ENCODE measurements at places on chromosomes 11 and 22.

GRCh38 chr11:132994966-132995365 is 537.3 kb downstream of the OPCML start:
- DNase-seq, result no peak

- no peak for DNase-seq
Measured at GRCh38 chr22:48863965-48864528, 963.6 kb downstream of the BRD1 start.

DNA sequence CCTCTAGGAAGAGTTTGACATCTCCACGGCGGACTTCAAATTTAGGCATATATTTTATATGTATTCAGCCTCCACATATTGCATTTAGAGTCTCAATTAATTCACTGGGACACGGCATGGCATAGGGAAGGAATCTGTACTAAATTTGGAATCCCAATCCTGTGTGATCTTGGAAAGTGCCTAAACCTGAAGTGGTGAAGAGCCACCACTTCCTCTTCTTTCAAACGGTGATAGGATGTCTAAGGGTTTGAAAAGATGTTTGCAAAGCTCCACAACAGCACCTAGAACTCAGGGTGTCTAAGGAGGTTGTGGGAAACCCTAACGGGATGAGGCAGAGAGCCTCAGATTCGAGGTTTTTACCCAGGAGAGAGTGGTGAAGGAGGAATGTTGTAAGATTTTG is 1.0 kb upstream of the L3MBTL2 start:
- DNase-seq, result no peak

DNA sequence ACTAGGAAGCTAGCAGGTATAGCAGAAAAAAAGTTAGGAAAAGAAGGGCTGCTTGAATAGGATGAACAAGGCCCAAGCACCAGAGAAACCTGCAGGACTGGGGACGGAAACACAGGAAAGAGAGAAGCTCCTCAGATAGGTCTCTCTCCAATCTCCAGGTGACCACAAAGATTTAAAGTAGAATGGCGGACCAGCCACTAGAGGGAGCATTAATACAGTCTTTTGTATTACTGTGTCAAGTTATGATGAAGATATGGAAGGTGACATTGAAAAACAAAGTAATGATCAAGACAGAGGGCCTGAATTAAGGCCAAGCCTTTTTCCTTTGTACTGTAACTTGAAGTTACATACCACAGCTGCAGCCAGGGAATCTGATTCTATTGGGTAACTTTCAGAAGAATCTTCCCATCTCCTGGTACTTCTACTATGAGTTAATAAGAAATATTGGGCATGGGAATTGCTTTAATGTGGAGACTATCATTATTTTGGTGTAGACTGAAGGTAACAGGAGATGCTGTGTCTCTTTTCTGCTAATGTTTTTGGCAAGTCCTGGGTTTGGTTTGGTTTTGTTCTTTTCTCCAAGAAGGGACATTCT is 33.8 kb downstream of the OR2AG2 start:
- peak; percentile 44 for DNase-seq

GRCh38 chr22:45922256-45922655 is 54.7 kb downstream of the WNT7B start:
- DNase-seq, result no peak

DNA sequence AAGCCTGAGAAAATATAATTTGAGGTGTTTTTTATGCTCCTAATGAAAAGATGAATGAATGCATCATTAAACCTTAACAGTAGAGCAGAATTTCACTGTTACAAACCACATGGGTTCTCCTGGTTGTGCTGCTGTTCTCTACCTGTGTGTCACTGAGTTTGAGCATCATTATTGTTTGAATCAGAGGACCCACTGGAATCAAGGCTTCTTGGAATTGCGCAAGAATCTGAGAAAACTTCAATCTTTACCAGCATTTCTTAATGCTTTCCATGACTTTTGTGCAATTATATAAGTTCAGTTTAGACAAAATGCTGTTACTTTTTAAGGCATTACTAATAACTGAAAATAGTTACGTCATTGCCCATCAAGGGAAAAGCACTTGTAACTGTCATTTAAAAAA is 18.8 kb upstream of the RBX1 start:
- DNase-seq, result no peak

DNA sequence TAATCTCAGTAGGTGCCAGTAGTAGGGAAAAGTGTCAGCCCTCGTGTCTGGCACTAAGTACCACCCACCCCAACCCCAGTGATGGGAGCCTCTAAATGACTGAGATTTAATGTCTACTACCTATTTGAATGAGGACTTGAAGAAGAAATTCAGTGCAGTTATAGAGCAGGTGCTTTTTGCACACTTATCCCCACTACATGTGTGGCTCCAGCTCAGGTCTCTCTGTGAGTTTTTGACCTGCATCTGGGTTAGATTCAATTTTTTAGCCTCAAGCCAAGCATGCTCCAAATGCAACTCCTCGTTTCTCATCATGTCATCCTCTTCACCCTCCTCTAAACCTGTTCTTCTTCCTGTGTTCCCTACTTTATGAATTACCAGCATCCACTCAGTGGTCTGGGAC is 24.9 kb upstream of the NNMT start:
- no peak for DNase-seq

DNA sequence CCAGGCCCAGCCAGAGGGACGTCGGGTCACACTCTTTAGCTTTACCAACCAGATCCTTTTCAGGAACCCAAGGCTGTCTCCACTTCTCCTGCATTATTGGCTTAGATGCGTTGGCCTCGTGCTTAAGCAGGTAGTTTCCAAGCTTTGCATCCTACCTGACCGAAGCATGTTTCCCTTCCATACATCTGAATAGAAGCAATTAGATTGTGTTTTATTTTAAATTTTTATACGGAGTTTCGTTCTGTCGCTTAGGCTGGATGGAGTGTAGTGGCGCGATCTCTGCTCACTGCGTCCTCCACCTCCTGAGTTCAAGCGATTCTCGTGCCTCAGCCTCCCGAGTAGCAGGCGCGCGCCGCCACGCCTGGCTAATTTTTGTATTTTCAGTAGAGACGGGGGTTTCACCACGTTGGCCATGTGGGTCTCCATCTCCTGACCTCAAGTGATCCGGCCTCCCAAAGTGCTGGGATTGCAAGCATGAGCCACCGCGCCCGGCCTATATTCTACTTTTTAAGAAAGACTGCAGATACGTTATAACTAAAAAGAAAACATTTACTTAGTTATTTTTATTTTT is 677 bp downstream of the DYNC2H1 start:
- peak; percentile 20 for DNase-seq

DNA sequence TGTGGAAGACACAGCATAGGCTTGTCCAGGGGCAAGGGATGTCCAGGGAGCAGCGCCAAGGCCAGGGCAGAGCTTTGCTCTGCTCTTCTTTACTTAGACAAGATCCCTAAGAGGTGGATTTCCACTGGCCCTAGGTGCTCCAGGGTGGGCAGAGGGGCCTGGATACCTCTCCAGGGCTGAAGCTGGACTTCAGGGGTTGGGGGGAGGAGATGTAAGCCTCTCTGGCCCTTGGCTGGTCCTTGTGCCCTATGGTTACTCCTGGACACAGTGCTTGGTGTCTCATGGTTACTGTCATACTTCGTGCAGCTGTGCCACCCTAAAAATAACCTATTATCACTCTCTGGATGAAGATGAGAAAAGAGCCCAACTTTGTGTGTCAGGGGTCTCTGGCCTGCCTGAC is 12.9 kb upstream of the KCNJ11 start:
- no peak for DNase-seq

- DNase-seq, result no peak
Measured at GRCh38 chr22:45211848-45212247, 28.8 kb downstream of the KIAA0930 start.

DNA sequence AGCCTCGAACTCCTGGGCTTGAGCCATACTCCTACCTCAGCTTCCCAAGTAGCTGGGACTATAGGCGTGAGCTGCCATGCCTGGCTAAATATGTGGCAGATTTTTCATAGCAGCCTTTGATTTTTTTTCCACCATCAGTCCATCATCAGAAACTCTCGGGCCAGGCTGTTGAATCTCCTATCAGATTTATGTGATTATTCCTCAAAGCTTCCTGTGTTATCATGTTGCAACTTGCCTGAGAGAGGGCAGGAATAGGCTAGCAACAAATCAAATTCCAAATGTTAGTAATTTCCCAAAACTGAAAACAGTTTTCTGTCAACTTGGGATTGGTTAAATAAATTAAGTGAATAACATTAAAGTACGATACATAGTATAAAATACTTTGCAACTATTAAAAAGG is 3.4 kb downstream of the LRRC51 start:
- DNase-seq, result no peak

- no peak for DNase-seq
Measured at GRCh38 chr22:42872821-42873220, 15.7 kb upstream of the ARFGAP3 start.

DNA sequence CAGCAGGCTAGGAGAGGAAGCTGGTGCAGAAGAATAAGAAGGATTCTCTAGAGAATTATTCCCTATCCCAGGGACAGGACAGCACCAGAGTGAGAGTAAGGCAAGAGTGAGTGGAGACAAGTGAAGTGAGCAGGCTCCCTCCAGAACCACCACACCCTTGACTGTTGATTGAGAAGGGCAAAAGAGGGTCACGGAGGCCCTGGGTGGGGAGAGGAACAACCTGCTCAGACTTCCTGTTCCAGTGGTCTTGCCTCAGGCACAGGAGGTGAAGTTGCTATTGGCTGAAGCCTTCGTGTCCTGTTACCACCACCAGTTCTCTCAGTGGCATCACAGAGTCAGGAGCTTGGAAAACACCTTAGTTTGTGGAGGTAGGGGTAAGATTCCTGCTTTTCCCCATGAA is 51.7 kb upstream of the CCDC89 start:
- peak; percentile 38 for DNase-seq

DNA sequence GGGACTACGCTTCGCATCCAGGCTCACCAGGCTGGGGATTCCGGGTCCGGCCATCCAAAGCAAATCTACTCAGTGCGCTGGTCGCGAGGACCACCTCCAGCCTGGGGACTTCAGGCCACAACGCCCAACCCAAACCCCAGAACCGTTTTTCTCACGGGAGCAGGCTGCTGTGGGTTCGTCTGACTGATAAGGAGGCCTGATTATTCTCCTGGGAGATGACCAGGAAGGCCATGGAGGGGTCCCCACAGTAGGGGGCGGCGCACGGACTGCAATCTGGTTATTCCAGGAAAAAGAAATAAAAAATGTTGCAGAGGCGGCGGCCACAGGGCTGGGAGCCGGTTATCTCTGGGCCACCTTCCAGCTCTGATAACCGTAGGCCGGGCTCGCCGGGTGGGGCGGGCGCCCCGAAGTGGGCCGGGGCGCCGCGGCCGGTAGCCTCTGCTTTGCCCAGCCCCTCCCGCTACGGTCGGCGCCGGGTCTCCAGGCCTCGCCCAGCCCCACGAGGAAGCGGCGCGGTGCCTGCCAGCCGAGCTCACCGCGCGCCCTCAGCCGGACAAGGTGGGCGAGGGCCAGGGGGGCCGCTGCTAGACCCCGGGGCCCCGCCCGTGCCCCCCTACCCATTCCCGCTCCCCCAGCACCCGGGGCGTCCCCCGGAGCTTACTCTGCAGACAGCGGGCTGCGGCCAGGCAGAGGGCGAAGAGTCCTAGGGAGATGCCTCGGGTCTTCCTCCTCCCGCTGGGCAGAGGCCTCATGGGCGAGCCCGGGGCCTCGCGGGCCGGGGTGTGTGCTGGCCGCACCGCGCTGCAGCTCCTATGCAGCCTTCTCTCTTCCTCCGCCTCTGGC is 446 bp downstream of the VSTM5 start:
- DNase-seq, result no peak

- DNase-seq, result no peak
Measured at GRCh38 chr11:47156333-47156732, 20.3 kb downstream of the ARFGAP2 start.

- DNase-seq, result no peak
Measured at GRCh38 chr11:109936661-109937180, 156.5 kb upstream of the ZC3H12C start.

- no peak for DNase-seq
Measured at GRCh38 chr11:103471546-103471945, 362.3 kb downstream of the DYNC2H1 start.

- DNase-seq, result no peak
Measured at GRCh38 chr11:102500829-102501228, 29.7 kb downstream of the MMP7 start.

DNA sequence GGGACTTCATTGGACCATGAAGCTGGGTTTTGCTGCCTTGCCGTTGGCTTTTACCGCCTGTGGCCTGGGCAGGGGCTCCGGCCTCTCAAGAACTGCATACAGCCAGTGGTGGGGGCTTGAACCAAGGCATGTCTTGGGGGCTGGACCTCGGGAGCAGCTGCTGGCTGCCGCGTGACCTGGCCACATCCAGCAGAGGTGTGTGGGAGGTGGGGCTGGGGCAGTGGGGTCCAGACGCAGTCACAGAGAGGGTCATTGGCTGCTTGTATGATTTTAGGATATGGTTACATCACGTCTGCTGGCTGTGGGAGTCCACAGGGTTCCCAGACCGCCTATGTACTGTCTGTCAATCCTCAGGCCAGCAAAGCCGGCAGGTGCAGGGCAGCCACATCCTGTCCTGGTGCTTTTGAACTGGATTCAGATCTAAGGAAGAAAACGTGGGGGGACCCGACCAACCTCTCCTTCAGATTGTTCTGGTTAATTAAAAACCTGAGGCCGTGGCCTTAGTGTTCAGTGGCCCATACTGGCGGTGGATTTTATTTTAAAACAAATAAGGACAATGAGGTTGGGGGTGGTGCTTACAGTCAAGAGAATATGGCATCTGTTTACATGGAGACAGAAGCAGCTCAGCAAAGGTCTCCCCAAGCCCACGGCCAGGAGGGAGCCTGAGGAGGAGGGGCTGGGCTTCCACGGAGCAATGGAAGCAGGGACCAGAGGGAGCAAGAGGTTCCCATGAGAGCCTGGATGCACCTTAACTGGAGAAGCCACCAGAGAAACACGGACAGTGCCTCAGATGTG is 426.0 kb downstream of the TBC1D22A start:
- DNase-seq, result no peak

DNA sequence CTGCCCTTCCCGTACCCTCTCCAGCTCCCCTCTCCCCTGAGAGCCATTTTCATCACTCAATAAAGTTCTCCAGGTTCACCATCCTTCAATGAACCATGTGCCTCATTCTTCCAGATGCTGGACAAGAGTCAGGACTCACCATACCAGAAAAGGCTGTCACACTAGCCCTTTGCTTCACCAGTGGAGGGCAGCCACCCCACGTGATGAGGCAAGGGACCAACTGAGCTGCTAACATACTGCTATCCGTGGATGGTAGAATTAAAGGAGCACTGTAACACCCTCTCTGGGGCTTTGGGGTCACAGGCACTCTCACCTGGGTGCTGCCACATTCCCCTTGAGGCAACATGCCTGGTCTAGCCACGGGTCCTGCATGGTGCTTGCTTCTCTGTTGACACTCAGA is 13.1 kb upstream of the OR5I1 start:
- DNase-seq, result no peak

GRCh38 chr11:77267962-77268361 is 33.5 kb downstream of the GDPD4 start:
- DNase-seq, result no peak

GRCh38 chr11:8744423-8744822 is 61.8 kb downstream of the RPL27A start:
- DNase-seq, result no peak

All from activated naive CD8-positive, alpha-beta T cell treated with anti-CD3 and anti-CD28 coated beads for 36 hours (primary cell).